ENCODE measurements at places on chromosomes 3 and 15.

GRCh38 chr3:64764386-64764929 is 76.7 kb upstream of the ADAMTS9 start:
- no peak for DNase-seq

- DNase-seq: no peak
Measured at GRCh38 chr3:122810734-122811133, 15.9 kb downstream of the SLC49A4 start.

GRCh38 chr3:31810991-31811433 is 170.1 kb downstream of the OSBPL10 start:
- no peak for DNase-seq

- no peak for DNase-seq
Measured at GRCh38 chr3:59749291-59749690, 699.5 kb upstream of the CFAP20DC start.

GRCh38 chr3:71986606-71987005 is 201.7 kb upstream of the PROK2 start:
- no peak for DNase-seq

DNA sequence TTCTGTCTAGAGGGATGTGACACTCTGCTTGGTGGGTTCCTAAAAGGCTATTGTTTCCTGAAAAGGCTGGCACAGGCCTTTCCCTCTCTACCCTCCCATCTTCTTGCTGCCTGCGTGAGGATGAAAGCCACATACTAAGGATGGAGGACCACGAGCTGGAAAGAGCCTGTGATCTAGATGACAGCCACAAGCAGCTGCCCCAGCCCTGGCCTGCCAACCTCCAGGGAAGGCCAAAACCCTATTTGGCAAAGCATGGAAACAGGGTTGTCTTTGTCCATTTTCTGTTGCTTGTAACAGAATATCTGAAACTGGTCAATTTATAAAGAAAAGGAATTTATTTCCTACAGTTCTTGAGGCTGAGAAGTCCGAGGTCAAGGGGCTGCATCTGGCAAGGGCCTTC is 144.5 kb downstream of the FBLN2 start:
- no peak for DNase-seq

All from NCI-H2081 treated with DMSO at 0.1 percent for 48 hours (cell line).